ENCODE measurements at places on chromosomes 7 and 10.
A peak's percentile ranks its signal among the peaks of the same experiment; 100 is the strongest.

- H3K4me3 ChIP-seq = no peak overlapping the region
- no peak overlapping the region for H3K27ac ChIP-seq
- H3K4me1 ChIP-seq = no peaks in the 10 kb centered on the region
- DNase-seq = no peak
- no peaks in the 10 kb centered on the region for H3K36me3 ChIP-seq
- H3K27me3 ChIP-seq = peaks cover 20% of the 10 kb centered on the region
Measured at GRCh38 chr7:29147821-29148220, 1.5 kb upstream of the CPVL start.

DNA sequence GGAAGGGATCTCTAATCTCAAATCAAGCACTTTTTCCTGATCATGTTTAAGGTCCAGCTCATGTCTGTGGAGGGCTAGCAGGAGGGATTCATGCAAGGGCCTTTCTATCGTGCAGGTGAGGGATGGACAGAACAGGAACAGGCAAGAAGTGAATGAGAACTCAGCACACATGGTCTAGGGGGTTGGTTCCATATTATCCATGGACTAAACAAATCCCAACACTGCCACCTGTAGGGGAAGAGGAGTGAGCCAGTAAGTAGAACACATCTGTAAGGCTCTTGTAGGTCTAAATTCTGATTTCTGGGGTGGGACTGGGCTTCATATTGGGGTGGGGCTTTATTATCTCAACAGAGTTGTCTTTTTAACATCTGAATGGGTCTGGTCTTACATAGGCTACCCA, 138.0 kb upstream of the TARP start:
- H3K4me1 ChIP-seq = peaks cover 5% of the 10 kb centered on the region
- DNase-seq = no peak
- no peak overlapping the region for H3K4me3 ChIP-seq
- no peak overlapping the region for H3K27ac ChIP-seq

DNA sequence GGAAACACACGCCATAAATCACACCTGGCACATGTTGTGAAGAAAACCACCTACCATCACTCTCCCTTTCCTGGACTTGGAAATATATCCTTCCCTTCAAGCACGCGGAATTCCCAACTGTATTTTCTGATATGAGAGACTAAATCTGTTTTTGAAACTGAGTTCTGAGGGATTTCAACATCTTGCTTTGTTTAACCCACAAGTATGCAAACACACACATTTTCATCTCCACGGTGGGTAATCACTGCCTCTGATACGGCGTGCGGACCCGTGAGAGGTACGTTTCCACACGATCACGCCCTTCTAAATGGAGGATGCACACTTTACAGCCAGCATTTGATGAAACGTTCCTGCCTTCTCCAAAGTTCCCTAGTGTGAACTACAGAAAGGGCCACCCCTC, 83.4 kb downstream of the ZRANB1 start:
- H3K36me3 ChIP-seq = no peaks in the 10 kb centered on the region
- H3K27ac ChIP-seq = no peak overlapping the region
- no peak overlapping the region for H3K4me3 ChIP-seq
- H3K27me3 ChIP-seq = no peaks in the 10 kb centered on the region

GRCh38 chr10:118407026-118407425, 64.9 kb upstream of the FAM204A start:
- no peak for DNase-seq

GRCh38 chr7:39402034-39402433, 164.2 kb upstream of the YAE1 start:
- H3K27ac ChIP-seq = no peak overlapping the region
- no peaks in the 10 kb centered on the region for H3K4me1 ChIP-seq
- H3K36me3 ChIP-seq = no peaks in the 10 kb centered on the region
- H3K4me3 ChIP-seq = no peak overlapping the region
- no peak for DNase-seq

GRCh38 chr7:107932805-107933204, 41.8 kb downstream of the DLD start:
- H3K4me1 ChIP-seq = no peaks in the 10 kb centered on the region
- no peak overlapping the region for H3K4me3 ChIP-seq
- peaks cover 3% of the 10 kb centered on the region for H3K36me3 ChIP-seq
- no peak overlapping the region for H3K27ac ChIP-seq
- no peak for DNase-seq

DNA sequence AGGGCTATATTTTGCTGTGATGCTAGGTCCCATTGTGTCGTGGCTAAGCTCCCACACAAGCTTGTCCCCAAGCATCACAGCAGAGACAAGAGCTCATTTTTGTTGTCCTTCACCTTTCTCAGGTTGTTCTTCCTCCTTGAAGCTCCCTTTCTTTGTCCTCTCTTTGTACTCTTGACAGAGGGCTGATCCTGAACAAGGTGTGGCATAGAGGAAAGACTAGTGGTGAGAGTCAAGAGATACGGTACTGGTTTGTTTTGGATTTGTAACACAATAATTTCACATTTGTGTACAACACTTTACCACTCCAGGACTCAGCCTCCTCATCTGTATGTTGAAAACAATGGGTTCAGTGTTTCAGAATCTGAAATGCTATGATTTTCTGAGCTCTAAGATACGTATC, 41.0 kb downstream of the MAGI2 start:
- H3K36me3 ChIP-seq = no peaks in the 10 kb centered on the region
- no peaks in the 10 kb centered on the region for H3K4me1 ChIP-seq
- H3K4me3 ChIP-seq = no peak overlapping the region
- no peak overlapping the region for H3K27ac ChIP-seq
- H3K27me3 ChIP-seq = no peaks in the 10 kb centered on the region

DNA sequence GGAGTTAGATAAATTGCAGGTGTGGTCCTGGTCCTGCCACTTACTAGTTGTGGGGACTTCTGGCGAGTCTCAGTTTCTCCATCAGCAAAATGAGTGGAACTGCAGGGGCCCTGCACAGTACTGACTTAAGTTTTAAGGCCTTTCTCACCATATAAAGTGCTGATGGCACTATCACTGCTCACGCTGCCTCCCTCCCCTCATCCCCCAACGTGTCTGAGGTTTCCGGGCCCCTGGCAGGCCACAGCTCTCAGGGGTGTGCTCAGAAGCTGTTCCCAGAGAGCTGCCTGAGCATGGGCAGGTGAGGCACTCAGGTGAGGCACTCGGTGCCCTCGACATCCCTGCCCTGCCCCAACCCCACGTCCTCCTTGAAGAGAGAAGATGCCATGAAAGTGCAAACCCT, 74.2 kb downstream of the VOPP1 start:
- H3K36me3 ChIP-seq = peaks cover 61% of the 10 kb centered on the region
- no peak for DNase-seq
- no peak overlapping the region for H3K4me3 ChIP-seq
- peak overlapping the region; percentile 26 for H3K27ac ChIP-seq
- no peaks in the 10 kb centered on the region for H3K27me3 ChIP-seq

GRCh38 chr10:108362961-108363360, 1198.5 kb upstream of the SORCS1 start:
- no peak overlapping the region for H3K27ac ChIP-seq
- no peak overlapping the region for H3K4me3 ChIP-seq
- no peaks in the 10 kb centered on the region for H3K27me3 ChIP-seq
- no peaks in the 10 kb centered on the region for H3K36me3 ChIP-seq

DNA sequence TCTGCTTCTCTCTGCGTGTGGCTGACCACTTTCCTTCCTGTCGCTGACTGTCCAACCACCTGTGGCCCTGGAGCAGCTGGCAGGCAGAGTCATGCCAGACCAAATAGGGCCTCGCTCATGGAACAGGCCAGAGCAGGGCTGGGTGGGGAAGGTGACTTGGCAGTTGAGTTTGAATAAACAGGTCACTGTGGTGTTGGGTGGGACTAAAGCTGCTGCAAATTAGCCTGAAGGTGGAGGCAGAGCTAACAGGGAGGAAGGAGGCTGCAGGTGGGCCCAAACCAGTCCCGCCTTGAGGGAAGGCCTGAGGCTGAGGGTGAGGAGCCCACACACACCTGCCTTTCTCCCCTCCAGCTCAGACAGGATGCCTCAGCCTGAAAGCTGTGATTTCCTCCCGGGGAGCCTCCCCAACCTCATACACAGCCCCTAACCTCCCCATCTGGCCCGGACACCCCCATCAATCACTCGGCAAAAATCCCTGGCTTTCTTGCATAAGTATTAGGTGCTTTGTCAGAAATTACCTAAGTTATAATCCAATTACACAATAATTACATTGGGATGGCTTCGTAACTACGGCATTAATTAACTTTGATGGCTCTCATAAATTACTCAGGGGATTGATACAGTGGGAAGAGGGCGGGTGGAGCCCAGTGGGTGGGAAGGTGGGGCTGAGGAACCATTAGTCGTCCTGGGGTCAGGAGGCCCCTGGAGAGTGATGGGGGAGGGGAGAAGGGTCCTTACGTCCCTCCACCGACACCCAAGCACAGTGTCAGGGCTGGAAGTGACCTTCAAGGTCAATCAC, 97.7 kb upstream of the PCBD1 start:
- H3K4me1 ChIP-seq = peaks cover 11% of the 10 kb centered on the region
- H3K27ac ChIP-seq = no peak overlapping the region
- H3K27me3 ChIP-seq = no peaks in the 10 kb centered on the region
- no peak for DNase-seq
- no peaks in the 10 kb centered on the region for H3K36me3 ChIP-seq
- no peak overlapping the region for H3K4me3 ChIP-seq

DNA sequence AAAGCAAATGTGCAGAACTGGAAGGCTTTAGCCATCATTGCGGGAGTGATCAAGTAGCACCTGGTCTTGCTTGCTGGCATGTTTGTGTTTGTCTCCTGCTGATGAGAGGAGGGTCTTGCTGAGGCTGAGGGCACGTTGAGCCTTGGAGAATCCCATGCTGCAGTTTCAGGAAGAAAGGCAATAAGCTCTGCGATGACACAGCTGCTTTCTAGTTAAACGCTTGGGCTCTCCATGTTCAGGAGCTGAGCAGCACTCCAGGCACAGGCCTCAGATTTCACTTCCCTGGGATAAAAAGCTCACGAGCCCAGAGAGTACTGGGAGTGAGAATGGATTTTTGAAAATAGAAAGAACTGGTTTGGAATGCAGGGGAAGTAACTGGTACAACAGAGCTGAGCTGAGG, 100.8 kb downstream of the LRRC18 start:
- H3K27ac ChIP-seq = no peak overlapping the region
- H3K4me1 ChIP-seq = no peaks in the 10 kb centered on the region
- no peak for DNase-seq
- no peaks in the 10 kb centered on the region for H3K36me3 ChIP-seq
- H3K27me3 ChIP-seq = no peaks in the 10 kb centered on the region

- no peak overlapping the region for H3K4me3 ChIP-seq
- H3K36me3 ChIP-seq = no peaks in the 10 kb centered on the region
- H3K27ac ChIP-seq = no peak overlapping the region
- H3K27me3 ChIP-seq = peaks cover 4% of the 10 kb centered on the region
Measured at GRCh38 chr10:955127-955819, 23.8 kb upstream of the LARP4B start.

DNA sequence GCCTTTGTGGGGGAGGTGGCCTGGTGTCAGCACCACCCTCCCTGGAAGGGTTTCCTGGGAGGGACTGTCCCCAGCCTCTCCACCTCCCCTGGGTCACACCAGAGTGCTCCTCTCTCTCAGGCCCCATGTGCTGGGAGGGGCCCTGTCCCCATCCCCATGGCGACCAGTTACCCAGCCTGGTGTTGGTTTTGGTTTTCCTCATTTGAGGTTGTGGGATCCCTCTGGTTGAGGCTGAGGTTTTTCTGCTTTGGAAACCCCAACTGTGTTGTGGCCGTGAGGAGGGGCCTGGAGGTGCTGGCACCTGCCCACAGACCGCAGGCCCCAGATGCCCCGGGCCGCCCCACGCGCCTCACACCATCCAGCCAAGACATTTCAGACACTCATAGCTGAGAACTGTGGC, 106.3 kb downstream of the GRK5 start:
- DNase-seq = no peak
- H3K27ac ChIP-seq = no peak overlapping the region
- H3K4me1 ChIP-seq = peaks cover 46% of the 10 kb centered on the region
- no peaks in the 10 kb centered on the region for H3K27me3 ChIP-seq
- H3K36me3 ChIP-seq = no peaks in the 10 kb centered on the region

GRCh38 chr7:117472335-117472734, 7.5 kb upstream of the CFTR start:
- no peak overlapping the region for H3K4me3 ChIP-seq
- H3K27ac ChIP-seq = no peak overlapping the region
- DNase-seq = no peak

DNA sequence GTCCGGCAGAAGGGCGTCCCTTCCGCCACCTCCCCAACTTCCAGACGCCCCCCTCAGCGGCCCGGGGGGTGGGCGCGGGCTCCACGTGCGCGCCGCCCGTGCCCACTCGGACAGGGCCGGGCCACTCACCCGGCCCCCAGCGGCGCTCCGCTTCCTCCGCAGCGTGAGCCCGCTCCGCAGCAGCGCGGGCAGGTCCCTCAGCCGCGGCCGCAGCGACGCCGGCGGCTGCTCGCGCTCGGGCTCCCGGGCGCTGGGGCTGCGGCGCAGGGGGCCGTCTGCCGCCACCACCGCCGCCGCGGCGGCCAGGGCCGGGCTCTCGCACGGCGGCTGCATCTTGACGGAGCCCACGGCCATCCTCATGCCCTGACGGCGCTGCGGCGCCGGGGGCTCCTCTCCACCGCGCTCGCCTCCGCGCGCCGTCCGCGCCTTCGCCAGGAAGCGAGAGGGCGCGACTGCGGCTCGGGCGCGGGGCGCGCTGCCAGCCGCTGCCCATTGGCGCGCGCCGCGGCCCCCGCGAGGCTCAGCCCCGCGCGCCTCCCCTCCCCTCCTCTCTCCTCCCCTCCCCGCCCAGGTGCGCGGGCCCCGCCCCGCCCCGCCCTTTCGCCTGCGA, at the start of gene RAPGEF5:
Gene RAPGEF5 (minus strand): TSS at position 454 of the 610 bp plus-strand sequence. CDS start 94 bp downstream, at position 360.
- no peak within 1 kb of the TSS for H3K27ac ChIP-seq
- no peak within 1 kb of the TSS for H3K4me3 ChIP-seq
- DNase-seq = no peak

- no peaks in the 10 kb centered on the region for H3K4me1 ChIP-seq
- H3K27ac ChIP-seq = no peak overlapping the region
- no peaks in the 10 kb centered on the region for H3K27me3 ChIP-seq
- no peak for DNase-seq
- H3K36me3 ChIP-seq = no peaks in the 10 kb centered on the region
Measured at GRCh38 chr10:103839519-103839871, 15.9 kb downstream of the SH3PXD2A start.

GRCh38 chr10:132494866-132495630, 42.5 kb upstream of the INPP5A start:
- no peak overlapping the region for H3K27ac ChIP-seq
- no peaks in the 10 kb centered on the region for H3K4me1 ChIP-seq
- H3K27me3 ChIP-seq = peaks cover 6% of the 10 kb centered on the region
- DNase-seq = no peak
- H3K36me3 ChIP-seq = no peaks in the 10 kb centered on the region

- no peaks in the 10 kb centered on the region for H3K36me3 ChIP-seq
- peak; percentile 80 for DNase-seq
- H3K27ac ChIP-seq = no peak overlapping the region
- no peaks in the 10 kb centered on the region for H3K27me3 ChIP-seq
- peak overlapping the region; percentile 22 for H3K4me3 ChIP-seq
- peaks cover 20% of the 10 kb centered on the region for H3K4me1 ChIP-seq
Measured at GRCh38 chr10:132387764-132388210, 9.2 kb upstream of the PWWP2B start.

All from CD4-positive, alpha-beta T cell (primary cell).